ENCODE measurements at places on chromosomes 5 and 9.

- no peak for DNase-seq
Measured at GRCh38 chr5:108379722-108380530, 2.0 kb downstream of the FBXL17 start.

GRCh38 chr5:157865781-157866180, 6.8 kb upstream of the CLINT1 start:
- DNase-seq: no peak

DNA sequence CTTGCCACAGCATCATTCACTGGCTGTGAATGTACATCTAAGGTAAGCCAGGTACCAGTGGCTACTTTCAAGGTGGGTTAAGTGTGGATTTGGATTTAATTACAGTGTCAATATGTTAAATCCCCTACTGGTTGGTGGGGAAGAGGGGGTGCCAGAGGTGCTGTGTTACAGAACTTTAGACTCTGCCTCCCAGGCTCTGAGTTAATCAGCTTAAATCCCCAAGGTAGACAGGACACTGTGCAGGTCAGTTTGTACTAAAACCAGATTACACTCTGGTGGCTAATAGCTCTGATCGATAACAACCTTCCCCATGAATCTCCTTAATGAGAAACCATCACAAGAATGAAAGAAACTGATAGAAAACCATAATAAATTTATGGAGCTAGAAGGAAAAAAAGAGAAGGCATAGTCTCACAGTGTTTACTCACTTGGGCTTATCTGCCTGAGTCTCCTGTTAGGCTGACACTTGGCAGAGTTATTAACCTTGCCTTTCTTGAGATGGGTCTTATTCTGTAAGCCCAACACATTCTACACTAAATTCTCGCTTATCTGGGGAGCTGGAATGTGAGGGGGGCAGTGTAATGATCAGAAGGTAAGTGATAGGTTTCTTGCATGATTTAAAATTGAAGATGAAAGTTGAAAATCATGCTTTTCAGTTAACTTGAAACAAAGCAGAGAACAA, 106.8 kb downstream of the LMNB1 start:
- no peak for DNase-seq

GRCh38 chr5:124065508-124065907, 553.5 kb downstream of the CSNK1G3 start:
- DNase-seq: no peak

- no peak for DNase-seq
Measured at GRCh38 chr5:93674866-93675459, 66.4 kb downstream of the POU5F2 start.

GRCh38 chr5:134439210-134439654, 27.6 kb upstream of the CDKN2AIPNL start:
- DNase-seq: no peak

DNA sequence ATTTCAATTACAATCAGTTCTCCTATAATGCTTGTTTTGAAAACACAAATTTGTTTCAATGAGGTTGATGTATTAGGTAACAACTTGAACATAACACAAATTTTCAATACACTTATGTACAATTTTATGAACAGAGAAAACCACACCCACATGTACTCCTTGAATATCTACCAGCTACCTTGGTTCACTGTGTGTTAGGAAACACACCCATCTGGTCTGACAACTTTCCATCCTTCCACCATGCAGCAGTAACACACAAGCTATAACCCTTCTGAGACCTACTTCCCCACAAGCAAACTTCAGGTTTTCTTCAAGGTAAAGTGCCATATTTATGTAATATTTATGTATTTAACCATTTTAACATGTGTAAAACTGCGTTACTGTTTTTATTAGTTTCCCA, 36.4 kb upstream of the UBQLN1 start:
- no peak for DNase-seq

GRCh38 chr5:175825893-175826292, 45.5 kb upstream of the CPLX2 start:
- no peak for DNase-seq

DNA sequence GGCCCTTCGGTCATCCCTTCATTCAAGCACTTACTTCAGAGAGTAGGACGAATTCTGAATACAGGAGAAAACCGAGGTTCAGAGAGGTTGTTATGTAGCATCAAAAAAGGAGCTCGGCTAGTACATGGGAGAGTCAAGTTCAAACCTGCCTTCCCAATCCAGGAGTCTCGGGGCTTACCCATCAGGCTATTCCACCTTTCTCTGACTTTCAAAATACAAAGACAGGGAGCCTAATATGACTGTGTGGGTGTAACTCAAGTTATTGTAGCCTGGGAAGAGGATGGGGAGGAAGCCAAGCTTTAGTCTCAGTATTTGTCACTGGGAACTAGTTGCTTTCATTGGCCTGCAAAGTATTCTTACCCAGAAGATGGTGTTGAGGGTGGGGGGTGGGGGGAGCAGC, 274.8 kb upstream of the PANK3 start:
- DNase-seq: no peak

DNA sequence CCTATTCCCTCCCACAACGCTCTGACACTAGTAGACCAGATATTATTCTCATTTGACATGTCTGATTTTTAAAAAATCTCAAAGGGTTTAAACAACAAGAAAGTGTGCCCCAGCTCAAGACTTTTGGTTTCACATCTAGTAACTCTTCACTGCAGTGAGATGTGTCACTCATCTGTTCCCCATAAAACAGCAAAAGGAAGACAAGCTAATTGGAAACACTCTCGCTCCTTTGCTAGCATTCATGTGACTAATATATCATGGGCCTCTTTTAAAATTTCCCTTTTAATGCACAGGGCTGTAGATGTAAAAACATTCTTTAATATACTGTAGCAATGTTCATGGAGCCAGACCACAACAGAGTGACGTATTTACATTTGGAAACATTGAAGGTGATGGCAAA, 372.6 kb downstream of the ZNF608 start:
- DNase-seq: no peak

DNA sequence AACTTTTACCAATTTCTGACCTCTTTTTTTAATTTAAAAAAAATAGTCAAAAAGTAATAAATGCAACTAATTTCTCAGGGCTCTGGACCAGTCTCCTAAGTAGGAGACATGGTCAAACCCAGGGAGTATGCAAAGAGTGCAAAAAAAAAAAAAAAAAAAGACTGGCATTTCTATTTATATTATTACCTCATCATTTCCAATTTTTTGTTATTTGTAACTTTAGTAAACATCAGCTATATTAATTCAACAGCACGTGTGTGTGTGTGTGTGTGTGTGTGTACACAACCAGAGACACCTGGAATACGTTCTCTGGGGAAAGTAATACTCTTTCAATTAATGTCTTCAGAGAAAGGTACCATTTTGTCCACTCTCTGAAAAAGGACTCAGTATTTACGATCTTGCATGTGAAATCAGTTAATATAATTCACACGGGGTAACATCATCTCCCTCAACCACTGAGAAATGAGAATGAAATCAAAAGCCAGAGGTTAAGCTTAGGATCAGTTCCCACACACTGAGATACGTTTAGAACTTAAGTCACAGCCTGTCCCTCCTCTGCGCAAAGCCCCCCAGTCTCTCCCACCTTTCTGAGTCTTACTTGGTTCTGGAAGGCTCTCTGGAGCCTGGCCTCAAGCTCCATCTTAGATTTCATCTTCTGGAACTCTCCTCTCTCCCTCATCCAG, 21.9 kb downstream of the ZNF608 start:
- no peak for DNase-seq

DNA sequence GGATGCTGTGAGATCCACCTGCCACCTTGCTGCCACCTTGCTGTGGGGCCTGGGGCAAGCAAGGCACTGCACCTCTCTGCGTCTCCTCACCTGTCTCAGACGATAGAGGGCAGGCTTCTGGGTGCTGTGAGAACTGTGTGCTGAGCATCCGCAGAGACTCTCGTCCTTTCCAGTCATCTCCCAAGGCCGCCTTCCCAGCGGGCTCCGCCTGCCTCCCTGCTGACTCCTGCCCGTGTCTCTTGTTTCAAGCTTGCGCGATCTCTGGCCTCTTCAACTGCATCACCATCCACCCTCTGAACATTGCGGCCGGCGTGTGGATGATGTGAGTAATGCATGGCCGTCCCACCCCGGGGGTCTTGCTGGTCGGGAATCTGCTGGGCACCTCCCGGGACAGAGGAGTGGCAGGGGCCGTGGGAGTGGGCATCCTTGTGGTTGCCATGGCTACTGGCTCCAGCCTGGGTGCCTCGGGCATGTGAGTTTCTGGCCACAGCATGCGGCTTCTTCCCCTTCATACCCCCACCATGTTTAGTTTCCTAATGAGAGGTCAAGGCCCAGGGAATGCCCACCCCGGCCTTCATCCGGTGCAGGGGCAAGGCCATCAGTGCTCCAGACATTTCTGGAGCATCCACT, 3.6 kb downstream of the CACFD1 start:
- no peak for DNase-seq

DNA sequence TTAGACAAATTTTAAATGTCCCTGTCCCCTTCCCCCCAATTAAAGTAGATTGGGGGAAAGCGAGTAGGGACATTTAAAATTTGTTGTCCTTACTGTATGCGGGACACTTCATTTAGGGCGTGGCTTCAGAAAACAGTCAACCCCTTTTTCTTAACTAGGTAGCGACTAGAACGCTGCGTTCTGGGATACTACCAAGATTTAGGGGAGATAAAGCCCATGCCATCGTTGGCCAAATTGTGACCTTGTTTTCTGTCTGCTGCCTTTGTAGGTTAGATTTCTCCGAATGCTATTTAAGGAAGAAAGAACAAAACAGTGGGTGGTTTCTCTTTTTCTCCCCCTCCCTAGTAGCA, 1.2 kb downstream of the CKS2 start:
- no peak for DNase-seq

GRCh38 chr5:141799507-141800167, 78.6 kb downstream of the PCDH1 start:
- DNase-seq: no peak

- no peak for DNase-seq
Measured at GRCh38 chr5:89117124-89117644, 234.2 kb upstream of the MEF2C start.

- no peak for DNase-seq
Measured at GRCh38 chr5:179605026-179605833, 18.2 kb downstream of the HNRNPH1 start.

DNA sequence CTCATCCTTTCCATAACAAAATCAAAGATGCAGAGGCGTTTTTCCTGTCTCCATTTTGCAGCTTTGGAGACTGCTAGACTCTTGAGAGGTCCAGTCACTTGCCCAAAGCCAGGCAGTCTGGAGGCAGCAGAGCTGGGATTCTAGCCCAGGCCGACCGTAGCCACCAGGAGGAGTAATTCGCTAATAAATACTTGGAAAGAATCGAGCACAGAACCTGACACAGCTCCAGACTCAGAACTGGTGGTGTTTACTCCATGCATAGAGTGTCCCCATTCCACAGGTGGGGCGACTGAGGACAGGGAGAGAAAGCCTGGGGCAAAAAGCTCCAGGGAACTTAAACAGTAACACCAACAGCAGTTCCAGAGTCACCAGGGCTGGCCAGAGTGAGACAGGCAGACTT, 10.7 kb upstream of the CERCAM start:
- no peak for DNase-seq

- DNase-seq: no peak
Measured at GRCh38 chr5:91328743-91329142, 54.4 kb downstream of the ARRDC3 start.

- DNase-seq: peak; percentile 68
Measured at GRCh38 chr9:94611638-94612068, 18.0 kb upstream of the FBP2 start.

DNA sequence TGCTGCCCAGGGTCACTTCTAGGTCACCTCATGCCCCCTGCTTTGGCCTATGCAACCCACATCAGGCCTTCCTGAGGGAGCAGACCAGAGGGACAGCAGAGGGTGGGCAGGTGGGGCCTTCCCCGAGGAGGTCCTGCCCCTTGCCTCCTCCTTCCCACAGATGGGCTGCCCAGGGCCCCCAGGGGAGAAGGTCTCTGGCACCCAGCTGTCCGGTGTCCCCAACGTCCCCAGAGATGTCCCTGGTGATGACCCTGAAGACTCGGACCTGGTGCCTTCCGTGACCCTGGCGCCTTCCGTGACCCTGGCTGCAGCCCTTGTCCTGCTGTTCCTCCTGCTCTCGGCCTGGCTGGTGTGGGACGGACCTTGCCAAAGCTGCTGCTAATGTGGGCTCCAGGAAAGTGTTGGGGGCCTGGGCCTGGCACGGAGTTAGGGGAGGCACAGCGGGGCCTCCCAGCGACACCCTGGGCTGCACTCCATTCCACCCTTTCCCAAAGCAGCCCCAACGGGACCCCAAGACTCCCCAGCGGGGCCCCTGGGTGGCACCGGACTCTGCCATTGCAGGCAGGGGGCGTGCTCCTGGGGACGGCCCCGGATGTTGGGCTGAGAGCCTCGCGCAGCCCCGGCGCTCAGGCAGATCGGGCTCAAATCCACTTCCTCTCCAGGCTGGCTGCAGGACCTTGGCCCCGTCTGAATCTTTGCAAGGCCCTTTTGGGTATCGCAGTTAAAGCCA, 6.8 kb upstream of the SLC2A6 start:
- peak; percentile 69 for DNase-seq

DNA sequence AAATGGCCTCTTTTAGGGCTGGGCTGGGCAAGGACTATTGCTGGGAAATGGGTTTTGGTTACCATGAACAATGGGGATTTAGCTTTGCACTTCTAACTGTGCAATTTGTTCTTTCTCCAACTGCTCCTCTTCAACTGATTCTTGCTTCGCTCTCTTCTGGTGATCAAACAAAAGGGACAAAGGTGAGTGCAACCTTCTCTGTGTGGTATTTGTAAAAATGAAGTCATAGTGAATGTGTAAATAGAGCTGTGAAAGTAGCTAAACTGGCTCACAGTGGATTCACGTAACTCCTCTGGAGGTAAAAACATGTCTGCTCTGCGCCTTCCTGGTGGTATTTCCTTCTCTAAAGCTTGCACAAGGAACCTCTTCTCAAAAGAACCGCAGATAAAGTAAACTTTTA, 20.9 kb upstream of the SPINK14 start:
- DNase-seq: no peak

DNA sequence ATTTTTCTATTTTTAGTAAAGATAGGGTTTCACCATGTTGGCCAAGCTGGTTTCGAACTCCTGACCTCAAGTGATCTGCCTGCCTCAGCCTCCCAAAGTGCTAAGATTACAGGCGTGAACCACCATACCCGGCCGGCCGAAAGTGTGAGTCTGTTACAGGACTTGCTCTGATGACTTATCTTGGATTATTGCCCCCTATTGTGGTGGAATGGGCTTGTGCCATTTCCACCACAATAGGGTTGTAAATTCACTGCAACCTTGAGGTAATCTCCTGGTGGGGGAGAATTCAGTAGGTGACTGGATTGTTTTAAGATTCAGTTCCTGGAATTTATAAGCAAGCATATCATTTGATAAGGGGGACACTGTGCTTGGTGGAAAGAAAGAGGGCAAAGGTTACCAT, 15.0 kb upstream of the HMGCR start:
- no peak for DNase-seq

DNA sequence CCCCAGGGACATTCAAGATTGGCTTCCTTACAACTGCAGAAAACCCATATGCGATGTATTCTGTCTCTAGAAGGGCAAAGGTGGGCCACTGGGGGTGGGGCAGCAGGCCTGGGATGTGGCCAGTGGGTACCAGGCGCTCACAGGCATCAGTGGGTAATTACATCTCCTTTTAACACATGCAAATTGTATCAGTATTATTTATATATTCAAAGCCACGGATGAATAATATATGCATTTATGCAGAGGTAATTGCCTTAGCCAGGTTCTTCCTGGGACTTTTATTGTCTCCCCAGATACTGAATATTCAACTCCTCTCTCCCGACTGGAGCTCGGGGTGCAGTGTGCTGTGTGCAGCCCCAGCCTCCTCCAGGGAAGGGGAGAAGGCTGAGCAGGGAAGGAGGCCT, 109.4 kb upstream of the MVB12B start:
- DNase-seq: no peak

GRCh38 chr5:164051745-164052144, 546.3 kb downstream of the MAT2B start:
- DNase-seq: no peak

- no peak for DNase-seq
Measured at GRCh38 chr5:27062451-27062850, 24.1 kb upstream of the CDH9 start.
